ENCODE measurements at places on chromosomes 2 and 18.

DNA sequence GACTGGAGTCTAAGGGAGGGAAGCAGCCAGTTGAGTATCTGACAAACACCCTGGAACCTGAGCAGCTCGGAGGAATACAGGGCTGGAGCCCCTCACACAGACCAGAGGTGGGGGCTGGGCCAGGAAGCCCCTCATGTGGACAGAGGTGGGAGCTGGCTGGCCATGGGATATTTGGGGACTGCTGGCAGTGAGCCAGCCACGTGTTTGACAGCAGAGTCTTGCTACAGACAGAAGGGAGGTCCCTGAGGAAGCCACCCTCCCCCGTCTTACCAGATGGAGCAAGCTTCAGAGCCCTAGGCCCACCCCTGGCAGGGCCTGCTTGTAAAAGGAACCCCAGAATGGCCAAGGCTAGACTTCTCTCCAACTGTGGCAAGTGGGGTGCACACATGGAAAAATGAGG is 3.6 kb upstream of the MTERF4 start:
- no peak for DNase-seq

DNA sequence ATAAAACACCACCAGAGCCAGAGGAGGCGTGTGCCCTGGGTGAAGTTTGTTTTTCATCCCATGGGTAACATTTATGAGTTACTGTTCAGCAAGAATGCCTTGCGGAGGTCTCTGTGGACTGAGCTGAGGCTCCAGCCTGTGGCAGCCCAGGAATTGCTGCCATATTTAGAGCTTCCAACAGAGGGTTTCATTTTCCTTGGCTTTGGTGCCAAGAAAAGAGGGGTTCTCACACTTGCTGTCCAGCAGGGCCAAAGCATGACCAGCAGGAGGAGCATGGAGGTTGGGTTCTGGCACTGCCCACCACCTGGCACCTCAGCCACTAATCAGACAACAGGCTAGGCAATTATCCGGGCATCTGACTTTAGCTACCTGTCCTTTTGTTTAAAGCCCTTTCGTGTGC is 36.7 kb downstream of the EPAS1 start:
- DNase-seq, result no peak

- peak; percentile 66 for DNase-seq
Observed at GRCh38 chr2:14016289-14016955, 616.1 kb upstream of the LRATD1 start.

DNA sequence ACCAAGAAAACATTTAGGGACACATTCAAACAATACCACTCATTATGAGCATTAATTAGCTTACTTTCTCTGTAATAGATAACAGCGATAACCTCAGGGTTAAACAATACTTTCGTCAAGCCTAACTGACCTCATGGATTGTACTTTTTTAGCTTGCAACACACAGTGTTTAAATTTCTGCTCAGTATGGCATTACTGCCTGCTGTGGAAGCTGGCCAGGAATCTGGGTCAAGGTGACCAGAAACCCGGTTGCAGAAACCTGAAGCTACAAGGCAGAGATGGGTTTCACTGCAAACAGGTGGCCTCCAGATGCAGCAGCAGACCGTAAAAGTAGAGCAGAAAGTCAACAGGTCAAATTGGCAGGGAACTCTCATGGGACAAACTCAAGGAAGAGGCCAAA is 123.8 kb upstream of the FHL2 start:
- no peak for DNase-seq

- DNase-seq, result no peak
Observed at GRCh38 chr18:76456018-76456750, 38.9 kb downstream of the ZNF516 start.

- DNase-seq, result no peak
Observed at GRCh38 chr18:27966881-27967280, 210.0 kb downstream of the CDH2 start.

DNA sequence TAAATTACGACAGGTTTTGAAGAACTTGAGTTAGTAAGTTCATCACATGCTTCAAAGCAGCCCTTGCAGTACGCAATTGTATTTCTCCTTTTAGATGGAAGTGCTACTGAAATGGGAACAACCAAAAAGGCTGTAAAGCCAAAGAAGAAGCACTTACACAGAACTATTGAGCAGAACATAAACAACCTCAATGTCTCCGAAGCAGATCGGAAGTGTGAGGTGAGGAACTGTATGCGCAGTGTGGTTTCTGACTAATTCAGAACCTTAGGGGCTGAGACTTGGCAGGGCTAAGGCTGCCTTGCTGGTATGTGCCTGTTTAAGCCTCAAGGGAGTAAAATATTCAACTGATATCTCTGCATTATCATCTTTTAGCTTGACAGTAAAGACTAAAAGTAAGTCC is 8.4 kb downstream of the NCAPH start:
- no peak for DNase-seq

DNA sequence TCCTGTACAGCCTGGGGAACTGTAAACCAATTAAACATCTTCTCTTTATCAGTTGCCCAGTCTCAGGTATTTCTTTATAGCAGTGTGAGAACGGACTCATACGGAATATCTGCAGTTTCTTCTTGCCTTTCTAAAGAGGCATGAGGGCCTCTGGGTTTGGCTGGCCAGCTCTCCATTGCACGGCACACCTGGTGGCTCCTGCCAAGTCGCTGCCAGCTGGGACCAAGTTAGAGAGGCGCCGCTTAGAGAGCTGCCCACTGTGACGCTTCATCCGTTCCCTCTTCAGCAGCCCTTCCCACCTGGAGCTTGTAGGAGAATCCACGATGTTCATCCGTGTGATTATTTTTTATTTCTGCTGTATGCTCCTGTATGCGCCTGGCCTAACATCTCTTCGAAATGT is 195.4 kb downstream of the TWIST2 start:
- DNase-seq, result no peak

GRCh38 chr2:65420712-65421431 is 11.5 kb downstream of the SPRED2 start:
- peak; percentile 83 for DNase-seq

DNA sequence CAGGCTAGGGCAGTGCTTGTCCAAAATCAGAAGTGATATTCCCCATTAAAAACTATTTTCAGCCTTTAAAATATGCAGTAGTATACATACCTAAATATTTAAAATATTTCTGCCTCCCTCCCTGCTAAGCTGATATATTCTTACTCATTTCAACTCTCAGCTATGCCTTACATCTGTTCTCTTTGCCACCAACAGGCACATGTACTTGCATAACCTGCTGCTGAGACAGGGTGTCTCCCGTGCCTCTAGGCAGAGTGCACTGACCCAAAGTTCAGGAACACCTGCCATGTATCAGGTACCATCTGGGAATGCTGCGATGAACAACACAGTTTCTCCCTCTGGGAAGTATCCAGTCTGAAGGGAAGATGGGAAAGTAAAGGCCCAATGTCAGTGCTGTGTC is 91.7 kb downstream of the STK39 start:
- DNase-seq, result no peak

DNA sequence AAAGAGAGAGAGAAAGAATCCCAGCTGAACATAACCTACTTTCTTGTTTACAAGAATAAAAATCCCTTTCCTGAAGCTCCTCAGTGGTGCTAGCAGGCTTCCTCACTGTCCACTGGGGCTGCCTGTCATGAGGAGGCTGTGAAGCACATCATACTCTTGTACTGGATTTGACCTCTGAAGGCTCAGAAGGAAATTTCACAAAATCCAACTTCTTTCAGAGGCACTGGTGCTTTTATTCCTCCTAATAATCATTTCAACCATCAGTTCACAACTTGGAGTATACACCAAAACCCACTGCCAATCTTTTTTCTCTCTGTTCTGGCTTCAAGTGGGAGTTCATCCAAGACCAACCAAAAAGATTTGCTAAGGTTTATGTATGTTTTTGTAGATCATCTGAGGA is 48.5 kb downstream of the TMX3 start:
- DNase-seq, result no peak

GRCh38 chr2:214104967-214105366 is 305.9 kb upstream of the VWC2L start:
- no peak for DNase-seq

DNA sequence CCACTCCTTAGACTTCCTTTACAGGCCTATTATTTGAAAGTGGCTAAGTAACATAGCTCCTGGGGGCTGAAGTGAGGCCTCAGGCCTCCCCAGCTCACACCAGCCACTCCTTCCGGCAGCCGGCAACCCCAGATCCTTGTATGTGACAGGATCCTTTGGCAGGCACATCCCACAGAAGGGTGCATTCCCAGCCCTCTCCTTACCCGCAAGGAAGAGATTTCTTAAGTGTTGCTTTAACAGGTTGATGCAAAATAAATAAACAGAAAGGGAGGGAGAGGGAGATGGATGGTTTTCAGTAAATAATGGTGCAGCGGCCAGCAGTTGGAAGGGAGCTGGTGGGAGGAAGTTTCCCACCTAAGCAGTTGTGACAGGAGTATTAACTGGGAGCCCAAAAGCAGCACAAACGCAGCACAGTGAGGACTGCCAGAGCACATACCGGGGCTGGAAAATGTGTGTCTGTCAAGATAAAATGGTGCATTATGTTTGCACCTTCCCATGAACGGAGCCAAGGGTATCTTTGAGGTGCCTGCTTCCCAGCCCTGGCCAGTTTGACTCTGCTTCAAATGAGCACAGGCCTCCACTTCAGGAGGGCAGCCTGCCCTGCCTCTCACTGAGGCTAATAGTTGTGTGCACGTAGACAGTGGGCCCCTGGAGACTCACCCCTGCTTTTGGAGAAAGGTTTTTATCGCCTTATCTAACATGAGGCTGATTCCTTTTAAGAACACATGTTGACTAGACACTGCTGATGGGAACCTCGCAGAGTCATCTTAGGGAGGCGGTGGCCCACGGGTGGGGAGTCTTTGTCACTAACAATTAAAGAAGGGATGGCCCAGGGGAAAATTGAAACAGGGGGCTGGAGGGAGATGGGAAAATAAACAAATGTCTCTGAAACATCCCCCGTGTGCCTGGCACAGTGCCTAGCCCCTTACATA is 32.8 kb downstream of the NRP2 start:
- no peak for DNase-seq

- DNase-seq, result no peak
Observed at GRCh38 chr2:195606179-195606578, 50.8 kb upstream of the SLC39A10 start.

GRCh38 chr2:226475650-226476049 is 324.0 kb downstream of the IRS1 start:
- peak; percentile 80 for DNase-seq

- peak; percentile 69 for DNase-seq
Observed at GRCh38 chr2:151237422-151238025, 24.1 kb downstream of the RBM43 start.

DNA sequence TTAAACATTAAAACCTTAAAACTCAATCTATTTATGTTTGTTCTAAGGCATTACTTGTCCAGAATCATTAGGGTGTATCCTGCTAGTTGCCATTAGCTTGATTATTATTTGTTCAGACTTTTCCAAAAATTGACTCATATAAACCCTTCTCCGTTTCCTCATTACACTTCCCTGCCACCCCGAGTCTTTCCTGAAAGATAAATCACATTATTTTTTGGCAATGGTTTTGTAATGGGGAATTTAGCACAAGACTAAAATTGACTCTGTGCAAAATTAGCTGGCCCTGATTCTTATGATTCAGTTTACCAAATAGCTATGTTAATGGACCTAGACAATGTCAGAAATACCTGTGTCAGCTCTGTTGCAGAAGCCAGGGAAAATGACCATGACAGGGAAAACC is 112.2 kb upstream of the NT5C1B start:
- no peak for DNase-seq
